ENCODE measurements at places on chromosomes 4 and X.

DNA sequence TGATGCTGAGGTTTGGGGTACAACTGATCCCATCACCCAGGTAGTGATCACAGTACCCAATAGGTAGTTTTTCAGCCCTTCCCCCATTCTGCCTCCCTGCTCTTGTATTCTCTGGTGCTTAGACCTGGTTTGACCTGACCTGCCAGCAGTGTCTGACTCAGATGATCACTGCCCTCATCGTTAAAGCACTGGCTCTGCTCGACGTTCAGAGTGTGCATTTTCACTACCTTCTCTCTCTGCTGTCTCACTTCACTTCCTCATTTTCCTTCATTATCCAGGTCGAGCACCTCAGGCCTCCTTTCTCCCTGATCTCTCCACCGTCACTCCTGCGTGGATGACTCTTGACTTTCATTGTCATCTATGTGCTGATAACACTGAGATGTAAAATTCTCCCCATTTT, 83.6 kb downstream of the PARM1 start:
- DNase-seq: no peak

DNA sequence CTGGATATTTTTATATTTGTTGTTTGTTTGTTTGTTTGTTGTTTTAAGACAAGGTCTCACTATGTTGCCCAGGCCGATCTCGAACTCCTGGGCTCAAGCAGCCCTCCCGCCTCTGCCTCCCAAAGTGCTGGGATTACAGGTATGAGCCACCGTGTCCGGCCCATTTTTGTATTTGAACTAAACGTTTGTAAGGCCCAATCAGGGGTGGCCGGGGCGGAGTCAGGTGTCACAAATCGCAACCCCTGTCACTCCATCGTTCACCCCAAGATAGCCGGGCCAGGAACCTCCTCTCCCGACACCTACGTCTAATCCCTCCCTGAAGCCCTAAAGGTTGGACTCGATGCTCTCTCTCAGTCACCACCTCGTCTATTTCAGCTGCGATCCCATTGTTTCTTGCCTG, 722 bp upstream of the EFHC2 start:
- DNase-seq: no peak

DNA sequence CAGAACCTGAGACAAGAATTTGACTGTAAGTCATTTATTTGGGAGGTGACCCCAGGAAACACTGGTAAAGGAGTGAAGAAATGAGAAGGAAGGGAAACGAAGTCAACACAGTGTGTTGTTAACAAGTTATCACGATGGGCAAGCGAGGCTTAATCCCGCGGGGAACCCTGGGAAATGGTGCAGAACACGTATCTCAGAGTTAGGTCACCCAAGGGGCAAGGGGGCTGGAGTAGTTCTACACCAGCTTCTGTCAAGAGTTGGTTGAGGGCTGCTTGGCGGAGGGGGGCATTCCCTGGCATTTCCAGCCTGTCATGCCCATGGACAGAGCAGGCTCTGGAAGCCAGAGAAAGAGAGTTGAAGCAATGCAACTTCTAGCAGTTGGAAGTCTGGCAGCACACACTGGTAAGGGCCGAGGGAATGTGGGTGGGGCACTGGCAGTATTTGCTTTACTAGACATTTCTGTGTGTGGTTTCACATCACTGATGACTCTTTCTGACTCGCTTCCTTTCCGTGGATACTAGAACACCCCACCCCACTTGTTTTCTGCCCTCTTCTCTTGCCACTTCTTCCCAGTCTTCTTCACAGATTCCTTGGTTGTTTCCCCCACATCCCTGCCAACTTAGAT, 52.2 kb upstream of the ADGRG2 start:
- DNase-seq: no peak

GRCh38 chr4:48968814-48969213, 17.3 kb upstream of the CWH43 start:
- no peak for DNase-seq

DNA sequence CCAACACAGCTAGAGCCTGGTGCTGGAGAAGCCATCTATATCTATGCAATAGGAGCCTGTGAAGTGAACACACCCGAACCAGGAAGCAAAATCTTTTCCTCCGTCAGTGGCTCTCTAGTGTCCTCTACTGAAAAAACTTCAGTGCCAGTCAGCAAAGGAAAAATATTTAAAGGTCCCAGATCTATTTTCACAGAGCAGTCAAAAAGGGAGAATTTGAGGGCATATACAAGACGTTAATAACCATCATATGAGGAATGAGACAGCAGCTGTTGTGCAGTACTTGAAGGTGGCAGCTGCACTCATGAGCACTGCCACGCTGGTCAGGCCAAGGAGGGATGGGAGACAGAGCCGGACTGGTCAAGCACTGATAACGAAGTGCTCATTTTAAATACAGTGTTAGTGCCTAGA, 14.4 kb downstream of the MCUB start:
- no peak for DNase-seq

- no peak for DNase-seq
Observed at GRCh38 chr4:118351851-118352827, 664 bp downstream of the PRSS12 start.

DNA sequence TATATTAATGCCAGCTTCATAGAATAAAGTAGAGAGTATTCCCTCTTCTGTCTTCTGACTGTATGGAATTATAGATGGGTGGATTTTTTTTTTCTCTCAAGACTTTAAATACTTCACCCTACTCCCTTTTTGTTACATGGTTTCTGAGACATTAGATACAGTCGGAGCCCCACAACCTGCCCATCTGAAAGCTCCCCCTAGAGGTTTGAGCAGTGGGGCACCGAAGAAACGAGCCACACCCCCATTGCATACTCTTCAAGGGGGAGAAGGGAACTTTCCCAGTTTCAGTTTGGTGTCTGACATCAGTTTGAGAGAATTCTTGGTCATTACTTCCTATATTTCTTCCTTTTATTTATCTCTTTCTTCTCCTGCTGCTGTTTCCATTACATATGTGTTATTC, 437.6 kb upstream of the AGA start:
- DNase-seq: no peak

GRCh38 chr4:10006231-10006600, 15.1 kb downstream of the SLC2A9 start:
- DNase-seq: no peak

DNA sequence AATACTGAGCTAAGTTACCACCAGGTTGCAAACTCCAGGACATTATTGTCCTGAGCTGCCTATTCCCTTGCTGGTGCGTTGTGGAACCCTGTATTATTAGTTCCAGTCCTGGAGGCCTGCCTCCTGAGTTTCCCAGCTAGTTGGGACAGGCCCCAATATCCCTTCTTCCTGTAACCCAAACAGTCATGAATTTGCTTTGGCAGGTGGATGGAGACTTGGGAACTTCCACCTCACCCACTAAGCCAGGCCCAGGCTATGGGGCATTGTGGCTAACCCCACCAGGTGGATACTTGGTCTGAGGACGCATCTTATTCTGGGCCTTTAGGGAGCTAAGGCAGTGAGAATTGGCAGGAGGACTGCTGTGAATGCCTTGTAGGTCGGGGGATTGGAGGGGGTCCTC, 5.0 kb downstream of the RBM3 start:
- no peak for DNase-seq

DNA sequence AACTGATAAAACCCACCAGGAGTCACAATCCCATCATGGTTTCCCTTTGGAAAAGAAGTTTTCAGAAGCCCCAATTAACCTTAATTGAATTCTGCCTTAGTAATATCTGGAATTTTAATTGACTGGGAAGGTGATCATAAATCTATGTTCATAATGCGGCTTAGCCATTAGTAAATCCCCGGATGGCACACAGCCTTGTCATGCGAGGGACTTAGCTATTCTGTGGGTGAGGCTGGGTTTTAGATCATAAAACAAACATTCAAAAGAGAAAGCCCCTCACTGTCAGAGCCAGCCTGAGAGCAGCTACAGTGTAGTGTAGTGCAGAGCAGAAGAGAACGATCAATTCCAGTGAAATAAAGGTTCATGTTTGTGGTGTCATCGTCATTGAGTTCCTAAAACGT, 124.0 kb upstream of the NOCT start:
- DNase-seq: no peak

DNA sequence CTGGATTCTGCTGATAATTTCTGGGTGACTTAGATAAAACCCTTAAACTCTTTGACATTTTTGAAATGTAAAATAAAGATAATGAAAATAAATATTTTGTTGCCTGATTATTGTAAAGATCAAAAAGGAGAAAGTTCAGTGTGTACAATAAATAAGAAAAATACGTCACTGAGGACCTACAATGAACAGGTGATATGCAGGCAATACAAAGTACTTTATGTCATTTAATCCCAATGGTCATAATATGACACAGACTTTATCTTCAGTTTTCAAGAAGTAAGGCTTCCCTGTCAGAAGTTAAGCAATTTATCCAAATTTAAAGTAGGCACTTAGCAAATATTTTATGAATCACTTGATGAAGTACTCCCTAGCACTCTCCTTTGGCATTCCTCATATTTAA, 532.8 kb downstream of the GBA3 start:
- DNase-seq: no peak

GRCh38 chr4:11149612-11150259, 279.0 kb downstream of the HS3ST1 start:
- DNase-seq: no peak
